ENCODE measurements at places on chromosomes 1 and 21.

GRCh38 chr1:17673329-17674072 is 81.6 kb upstream of the ACTL8 start:
- no peak for DNase-seq

GRCh38 chr1:29743264-29743663 is 506.9 kb downstream of the PTPRU start:
- no peak for DNase-seq

DNA sequence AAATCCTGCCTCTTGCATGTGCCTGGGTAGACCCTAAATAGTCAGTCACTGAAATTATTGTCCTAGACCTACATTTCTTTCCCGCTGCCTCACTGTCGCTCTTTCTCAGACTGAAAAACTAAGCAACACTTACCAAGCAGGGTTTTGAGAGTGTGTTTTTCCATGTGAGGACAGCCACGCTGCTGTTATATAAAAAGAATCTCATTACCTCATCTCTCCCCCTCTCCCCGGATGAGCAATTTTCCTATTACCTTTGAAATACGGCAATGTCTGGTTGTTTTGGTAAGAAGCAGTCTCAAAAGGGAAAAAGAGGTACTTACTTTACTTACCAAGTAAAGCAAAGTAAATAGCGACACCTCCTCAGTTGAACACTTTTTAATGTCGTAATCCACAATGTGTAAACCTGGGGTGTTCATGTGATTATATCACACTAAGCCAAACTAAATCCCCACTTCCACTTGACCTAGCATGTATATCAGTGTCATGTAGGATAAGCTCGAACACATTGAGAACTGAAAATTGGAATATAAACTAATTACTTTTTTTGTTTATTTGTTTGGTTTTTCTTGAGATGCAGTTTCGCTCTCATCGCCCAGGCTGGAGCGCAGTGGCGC is 12.2 kb upstream of the VN1R5 start:
- DNase-seq: no peak

DNA sequence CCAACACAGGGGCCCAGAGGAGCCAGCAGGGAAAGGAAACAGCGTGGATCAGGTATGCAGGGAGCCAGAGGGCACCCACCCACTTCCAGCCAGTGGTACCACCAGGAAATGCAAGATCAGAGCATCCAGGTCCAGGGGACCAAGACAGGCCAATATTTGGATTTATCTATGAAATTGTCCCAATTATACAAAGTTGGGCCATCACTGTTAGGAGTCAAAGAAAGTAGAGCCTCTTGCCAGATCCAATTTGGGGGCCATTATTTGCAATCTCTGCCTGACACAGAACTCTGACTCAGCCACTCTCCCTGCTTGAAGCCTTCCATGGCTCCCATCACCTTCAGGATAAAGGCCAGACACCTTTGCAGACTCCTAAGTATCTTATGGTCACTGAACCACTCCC is 21.1 kb upstream of the TAS1R2 start:
- DNase-seq: no peak

- DNase-seq: no peak
Observed at GRCh38 chr1:119662034-119662437, 14.0 kb upstream of the ZNF697 start.

GRCh38 chr1:19682901-19683300 is 18.2 kb downstream of the HTR6 start:
- no peak for DNase-seq

- no peak for DNase-seq
Observed at GRCh38 chr21:32131960-32132359, 146.9 kb downstream of the MIS18A start.

All from NCI-H1436 treated with DMSO at 0.1 percent for 48 hours (cell line).